ENCODE measurements at places on chromosomes 7 and 10. TPM values are rescaled to one million over a fixed set of nuclear protein-coding genes. Genes with fewer than 3 reads are reported as not detected.

DNA sequence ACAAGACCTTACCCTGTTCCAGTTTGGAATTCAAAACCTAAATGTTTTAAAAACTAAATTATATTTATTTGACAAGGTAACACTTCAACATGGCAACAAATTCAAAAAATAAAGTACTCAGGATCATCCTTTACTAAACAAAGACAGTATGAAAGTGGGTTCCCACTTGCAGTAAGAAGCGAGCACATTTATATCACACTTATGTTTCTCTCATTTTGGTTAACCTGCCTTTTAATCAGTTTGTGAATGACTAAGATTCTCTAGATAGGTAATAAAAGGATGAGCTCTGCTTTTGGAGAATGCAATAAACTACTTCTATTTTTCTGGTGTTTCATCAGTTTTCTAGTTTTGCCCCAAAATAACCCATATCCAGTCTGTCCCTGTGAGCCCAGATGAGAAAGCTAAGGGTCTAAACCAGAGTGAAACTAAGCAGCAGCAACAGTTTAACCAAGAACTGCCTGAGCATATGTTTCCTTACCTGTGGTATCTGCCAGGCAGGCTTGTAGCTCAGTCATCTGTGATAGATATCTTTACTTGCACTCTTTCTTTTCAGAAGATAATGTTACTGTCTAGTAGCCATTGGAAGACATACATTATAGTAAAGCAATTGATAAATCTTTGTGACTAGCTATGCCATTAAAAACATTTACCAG, 64.1 kb downstream of the ABLIM1 start:
- no peak for DNase-seq

The ANKMY2 gene
- polyA plus RNA-seq = 13.3 TPM

The GPR141 gene
- 0.11 TPM for polyA plus RNA-seq

The TRPV5 gene
- not detected for polyA plus RNA-seq

The SH2D4B gene
- 0.03 TPM for polyA plus RNA-seq

DNA sequence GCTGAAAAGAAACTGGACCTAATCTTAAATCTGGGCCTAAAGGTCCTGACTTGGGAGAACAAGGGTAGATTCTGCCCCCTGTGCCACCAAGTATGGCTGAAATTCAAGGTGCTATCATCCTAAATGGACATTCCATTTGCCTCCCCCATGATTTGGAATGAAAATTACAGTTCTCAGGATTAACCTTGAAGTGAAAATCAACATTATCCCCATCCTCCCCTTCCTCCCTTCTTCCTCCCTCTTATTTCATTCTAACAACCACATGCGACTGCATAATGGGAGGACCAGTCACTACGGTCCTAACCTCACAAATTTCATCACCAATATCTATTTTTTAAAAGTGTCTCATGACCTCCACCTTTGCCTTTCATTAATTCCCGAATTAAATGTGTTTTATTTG, 62.1 kb downstream of the SEMA3C start:
- no peak for DNase-seq

DNA sequence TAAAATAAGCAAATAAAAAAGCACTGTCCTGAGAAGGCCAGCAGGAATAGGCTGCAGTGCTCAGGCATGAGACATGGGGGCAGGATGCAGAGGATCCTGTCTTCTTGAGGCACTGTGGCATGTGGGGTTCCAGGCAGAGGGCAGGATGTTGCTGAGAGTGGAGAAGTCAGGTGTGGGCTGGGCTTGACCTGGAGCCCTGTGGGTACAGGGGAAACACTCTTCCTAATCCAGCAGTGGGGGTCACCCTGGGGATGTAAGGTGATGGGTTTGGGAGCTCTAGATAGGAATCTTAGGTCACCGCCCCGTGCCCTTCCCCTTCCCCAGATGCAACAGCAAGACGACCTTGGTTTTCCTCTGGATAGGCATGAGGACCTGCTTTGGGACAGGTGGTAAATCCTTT, 13.6 kb downstream of the SUMF2 start:
- no peak for DNase-seq

- DNase-seq = no peak
Measured at GRCh38 chr7:2146676-2147472, 85.9 kb downstream of the MAD1L1 start.

DNA sequence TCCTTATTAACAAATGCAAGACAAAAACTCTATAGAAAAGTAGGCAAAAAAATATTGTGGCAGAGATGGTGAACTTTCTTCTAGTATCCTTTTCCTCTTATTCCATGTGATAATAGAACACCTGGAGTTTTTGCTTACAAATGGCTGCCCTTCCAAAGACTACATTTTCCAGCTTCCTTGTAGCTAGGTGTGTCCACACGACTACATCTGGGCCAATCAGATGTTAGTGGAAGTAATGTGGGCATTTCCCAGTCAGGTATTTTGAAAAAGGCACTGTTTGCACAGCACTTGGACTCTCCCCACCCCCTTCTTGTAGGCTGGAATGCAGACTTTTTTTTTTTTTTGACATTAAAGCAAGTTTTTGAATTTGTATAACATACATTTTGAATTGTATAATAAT, 105.5 kb upstream of the TBX20 start:
- no peak for DNase-seq

The CALCR gene
- polyA plus RNA-seq = not detected

The NXPH1 gene
- polyA plus RNA-seq = not detected

The MARVELD1 gene
- polyA plus RNA-seq = 31.3 TPM

DNA sequence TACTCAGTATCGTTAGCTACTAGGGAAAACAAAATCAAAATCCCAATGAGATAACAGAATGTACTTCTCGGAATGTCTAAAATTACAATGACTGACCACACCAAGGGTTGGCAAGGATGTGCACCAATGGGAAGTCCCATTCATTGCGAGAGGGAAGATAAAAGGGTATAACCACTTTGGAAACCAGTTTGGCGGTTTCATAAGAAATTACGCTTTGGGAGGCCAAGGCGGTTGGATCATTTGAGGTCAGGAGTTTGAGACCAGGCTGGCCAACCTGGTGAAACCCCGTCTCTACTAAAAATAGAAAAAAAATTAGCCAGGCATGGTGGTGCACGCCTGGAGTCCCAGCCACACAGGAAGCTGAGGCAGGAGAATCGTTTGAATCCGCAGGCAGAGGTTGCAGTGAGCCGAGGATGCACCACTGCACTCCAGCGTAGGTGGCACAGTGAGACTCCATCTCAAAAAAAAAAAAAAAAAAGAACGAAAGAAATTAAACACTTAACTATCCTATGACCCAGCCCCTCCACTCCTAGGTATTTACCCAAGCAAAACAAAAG, 7.6 kb downstream of the HACD1 start:
- no peak for DNase-seq

DNA sequence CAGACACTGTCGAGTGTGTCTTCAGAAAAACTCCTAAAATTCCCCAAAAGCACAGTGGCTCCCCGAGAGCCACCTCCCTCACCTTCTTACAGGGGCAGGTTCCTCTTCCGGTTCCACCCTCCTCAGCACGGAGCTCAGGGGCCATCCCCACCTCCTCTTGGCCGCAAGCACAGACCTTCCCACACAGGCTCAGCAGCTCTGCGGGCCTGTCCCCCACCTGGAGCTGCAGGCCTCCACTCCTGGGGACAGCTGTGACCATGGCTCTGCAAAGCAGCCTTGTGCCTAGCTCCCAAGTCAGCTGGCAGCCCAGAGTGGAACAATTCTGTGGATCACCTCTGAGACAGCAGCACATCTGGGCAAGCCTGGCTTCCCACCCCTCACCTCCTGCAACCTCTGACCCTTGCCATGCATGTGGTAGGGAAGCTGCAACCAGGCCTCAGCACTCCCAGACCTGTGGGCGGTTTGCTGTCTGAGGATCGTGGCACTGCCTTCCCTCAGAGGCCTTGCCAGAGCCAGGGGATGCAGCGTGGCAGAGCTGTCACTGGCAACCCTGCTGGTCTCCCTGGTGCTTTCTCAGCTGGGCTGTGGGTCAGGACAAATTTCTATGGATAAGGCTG, 79.7 kb downstream of the ALOX5 start:
- DNase-seq = no peak

DNA sequence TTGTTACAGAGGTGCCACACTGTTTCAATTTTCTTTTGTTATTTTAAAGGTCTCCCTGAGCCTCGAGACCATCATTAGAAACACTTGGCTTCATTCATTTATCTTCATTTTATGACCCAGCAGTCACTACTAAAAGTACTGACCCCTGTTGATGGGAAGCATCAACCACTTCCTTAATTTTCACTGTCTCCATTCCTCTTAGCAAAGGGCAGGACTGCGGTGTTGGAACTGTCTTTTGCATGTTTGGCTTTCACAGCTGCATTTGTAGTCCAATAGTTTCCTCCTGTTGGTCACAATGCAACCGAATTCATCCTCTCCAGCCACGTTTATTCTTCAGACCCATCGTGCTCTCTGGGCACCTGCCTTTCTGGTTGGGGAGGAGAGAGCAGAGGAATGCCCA, 46.7 kb upstream of the PDZD8 start:
- no peak for DNase-seq

DNA sequence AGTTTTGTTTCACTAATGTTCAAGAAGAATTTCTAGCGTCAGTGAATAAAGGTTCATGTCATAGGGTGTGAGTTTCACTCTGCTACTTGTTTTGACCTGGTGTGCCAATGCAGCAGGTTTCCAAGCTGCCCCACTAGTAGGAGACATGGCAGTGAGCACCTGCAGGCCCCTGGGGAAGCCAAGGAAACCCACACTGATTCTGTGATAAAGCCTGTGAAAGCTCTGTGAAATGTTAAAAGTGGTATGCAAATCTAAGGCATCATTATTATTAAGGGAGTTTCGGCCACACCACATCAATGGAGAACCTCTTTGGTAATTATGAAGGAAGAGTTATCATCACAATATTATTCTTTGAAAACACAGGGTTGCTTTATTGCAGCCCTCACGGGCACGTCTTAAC, 46.4 kb downstream of the ABCB5 start:
- no peak for DNase-seq
